ENCODE measurements at places on chromosomes 1 and 21. TPM values are rescaled to one million over a fixed set of nuclear protein-coding genes. Genes with fewer than 3 reads are reported as not detected.

Gene UBXN11
- 34.0 TPM for polyA plus RNA-seq

Gene FMOD
- polyA plus RNA-seq: 161 TPM

Gene PGLYRP3
- not detected for polyA plus RNA-seq

DNA sequence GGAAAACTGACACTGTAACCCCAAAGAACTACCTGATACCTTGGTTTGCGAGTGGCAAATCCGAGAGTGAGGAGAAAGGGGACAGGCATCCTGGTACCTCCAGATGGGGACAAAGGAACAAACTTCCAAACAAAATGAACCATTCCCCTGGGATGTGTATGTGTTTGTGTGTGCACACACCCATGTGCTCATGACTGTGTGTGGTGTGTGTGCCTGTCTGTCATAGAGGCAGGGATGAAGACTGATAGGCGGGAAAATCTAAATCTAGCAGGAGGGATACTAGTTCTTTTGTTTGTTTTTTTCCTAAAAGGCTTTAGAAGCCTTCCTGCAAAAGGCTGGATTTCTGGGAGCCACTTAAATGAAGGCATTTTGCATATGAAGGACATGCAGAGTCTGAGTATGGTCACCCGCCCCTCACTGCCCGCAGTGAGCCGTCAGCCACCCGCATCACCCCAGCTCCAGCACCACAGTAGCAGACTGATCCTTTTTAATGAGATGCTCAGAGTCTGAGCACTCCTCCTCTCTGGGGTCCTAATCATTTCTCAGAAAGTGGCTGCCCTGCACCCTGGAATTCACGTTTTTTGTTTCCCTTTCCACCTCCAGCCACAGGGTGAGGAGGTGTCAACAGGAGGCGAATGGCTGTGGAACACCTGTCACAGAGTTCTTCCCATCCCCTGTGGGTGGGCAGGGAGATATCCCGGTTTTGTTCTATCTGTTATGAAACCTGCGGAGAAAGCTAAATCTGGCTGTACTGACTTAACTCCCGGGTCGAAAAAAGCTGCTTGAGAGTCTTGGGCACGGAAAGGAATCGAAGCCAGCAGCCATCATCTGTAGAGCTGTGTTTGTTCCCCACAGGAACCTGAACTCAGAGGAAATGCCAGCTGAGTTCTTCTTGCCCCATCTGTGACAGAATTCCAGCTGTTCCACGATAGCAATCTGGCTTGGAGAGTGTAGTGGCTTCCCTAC lies 34.9 kb downstream of the UTP25 start:
- H3K4me3 ChIP-seq: no peak overlapping the region
- H3K4me1 ChIP-seq: peaks cover 6% of the 10 kb centered on the region
- DNase-seq: no peak
- peaks cover 18% of the 10 kb centered on the region for H3K27me3 ChIP-seq
- H3K36me3 ChIP-seq: no peaks in the 10 kb centered on the region

DNA sequence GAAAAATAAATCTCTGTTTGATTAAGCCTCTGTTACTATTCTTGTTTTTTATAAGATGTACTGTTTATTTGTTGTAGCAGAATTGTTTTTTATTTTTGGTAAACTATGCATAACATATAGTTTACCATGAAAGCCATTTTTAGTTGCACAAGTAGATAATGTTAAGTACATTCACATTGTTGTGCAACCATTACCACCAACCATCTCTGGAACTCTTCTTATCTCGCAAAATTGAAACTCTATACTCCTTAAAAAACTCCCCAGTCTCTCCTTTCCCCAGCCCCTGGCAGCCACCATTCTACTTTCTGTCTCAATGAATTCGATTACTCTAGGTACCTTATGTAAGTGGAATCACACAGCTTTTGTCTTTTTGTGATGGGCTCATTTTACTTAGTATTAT lies 27.4 kb upstream of the UHMK1 start:
- no peak for DNase-seq
- H3K27me3 ChIP-seq: no peaks in the 10 kb centered on the region
- H3K4me1 ChIP-seq: no peaks in the 10 kb centered on the region
- H3K4me3 ChIP-seq: no peak overlapping the region
- H3K36me3 ChIP-seq: no peaks in the 10 kb centered on the region

DNA sequence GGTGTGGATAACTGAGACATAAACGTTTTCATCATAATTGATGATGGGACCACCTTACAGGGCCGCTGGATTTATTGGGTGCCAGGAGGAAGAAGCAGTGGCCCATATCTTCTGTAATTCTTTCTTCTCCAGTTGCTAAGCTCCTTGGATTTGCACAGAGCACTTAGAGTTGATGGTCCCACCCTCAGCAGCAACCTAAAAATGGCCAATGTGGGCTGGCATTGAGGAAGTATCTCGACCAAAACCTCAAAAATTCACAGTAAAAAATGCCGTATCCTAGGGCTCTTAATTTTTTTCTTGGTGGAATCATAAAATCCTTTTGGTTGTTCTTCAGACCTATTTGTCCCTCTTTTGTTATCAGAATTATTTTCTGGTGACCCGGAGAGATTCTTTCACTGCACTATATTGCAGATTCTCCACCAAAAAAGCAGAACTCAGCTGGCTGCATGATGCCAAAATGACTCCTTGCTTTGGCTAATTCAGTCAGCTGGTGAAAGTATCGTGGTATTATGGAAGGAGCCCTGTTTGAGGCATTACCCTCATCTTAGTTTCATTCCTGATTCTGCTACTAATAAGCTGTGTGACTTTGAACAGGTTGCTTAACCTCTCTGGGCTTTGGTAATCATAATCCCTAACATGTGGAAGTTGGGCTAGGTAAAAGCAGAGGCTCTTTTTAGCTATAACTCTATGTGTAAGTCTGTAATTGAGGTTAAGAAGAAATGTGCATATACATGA lies 27.6 kb downstream of the KIRREL1 start:
- no peak overlapping the region for H3K4me3 ChIP-seq
- H3K27ac ChIP-seq: peak overlapping the region; percentile 96
- no peak for DNase-seq
- H3K27me3 ChIP-seq: no peaks in the 10 kb centered on the region

GRCh38 chr1:2226525-2227345 lies 1.4 kb upstream of the SKI start:
- H3K27me3 ChIP-seq: no peaks in the 10 kb centered on the region
- peak overlapping the region; percentile 100 for H3K27ac ChIP-seq
- peak; percentile 58 for DNase-seq
- H3K4me3 ChIP-seq: peak overlapping the region; percentile 96
- peaks cover 31% of the 10 kb centered on the region for H3K4me1 ChIP-seq

DNA sequence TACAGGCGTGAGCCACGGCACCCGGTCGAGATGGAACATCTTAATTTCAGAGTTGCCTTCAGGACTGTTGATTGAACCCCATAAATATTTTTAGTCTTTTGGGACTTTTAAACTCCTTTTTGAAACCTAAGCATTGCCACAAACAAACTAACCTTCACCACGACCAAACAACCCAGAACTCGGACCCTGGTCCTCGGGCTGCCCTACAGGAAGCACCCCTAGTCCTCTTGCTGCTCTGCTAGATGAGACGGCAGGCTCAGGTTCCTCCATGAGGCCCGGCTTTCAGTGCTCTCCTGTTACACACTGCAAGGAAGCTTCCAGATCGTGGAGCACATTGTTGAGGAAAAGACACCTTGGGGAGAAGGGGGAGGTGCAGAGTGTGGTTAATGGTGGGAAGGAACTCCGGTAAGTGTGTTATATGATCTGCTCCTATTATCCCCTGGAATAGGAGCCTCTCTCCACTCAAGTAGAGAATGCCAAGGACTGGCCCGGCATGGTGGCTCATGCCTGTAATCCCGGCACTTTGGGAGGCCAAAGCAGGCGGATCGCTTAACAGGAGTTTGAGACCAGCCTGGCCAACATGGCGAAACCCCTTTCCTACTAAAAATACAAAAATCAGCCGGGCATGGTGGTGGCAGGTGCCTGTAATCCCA lies 5.7 kb downstream of the EPHX1 start:
- peaks cover 48% of the 10 kb centered on the region for H3K4me1 ChIP-seq
- H3K4me3 ChIP-seq: no peak overlapping the region
- H3K27ac ChIP-seq: no peak overlapping the region
- DNase-seq: no peak
- H3K27me3 ChIP-seq: no peaks in the 10 kb centered on the region
- H3K36me3 ChIP-seq: no peaks in the 10 kb centered on the region

- no peaks in the 10 kb centered on the region for H3K27me3 ChIP-seq
- peaks cover 17% of the 10 kb centered on the region for H3K4me1 ChIP-seq
- DNase-seq: peak; percentile 23
- no peak overlapping the region for H3K4me3 ChIP-seq
Measured at GRCh38 chr1:199273837-199274379, 635.1 kb downstream of the PTPRC start.

GRCh38 chr1:80218112-80218511 lies 1211.6 kb upstream of the ADGRL4 start:
- H3K4me3 ChIP-seq: no peak overlapping the region
- H3K27ac ChIP-seq: peak overlapping the region; percentile 5
- H3K27me3 ChIP-seq: no peaks in the 10 kb centered on the region
- H3K4me1 ChIP-seq: no peaks in the 10 kb centered on the region
- H3K36me3 ChIP-seq: no peaks in the 10 kb centered on the region

- no peak overlapping the region for H3K27ac ChIP-seq
- DNase-seq: no peak
- H3K4me1 ChIP-seq: no peaks in the 10 kb centered on the region
- no peaks in the 10 kb centered on the region for H3K27me3 ChIP-seq
- no peak overlapping the region for H3K4me3 ChIP-seq
- no peaks in the 10 kb centered on the region for H3K36me3 ChIP-seq
Measured at GRCh38 chr1:194476872-194477271, 1290.5 kb upstream of the B3GALT2 start.

GRCh38 chr1:199018471-199019135 lies 379.8 kb downstream of the PTPRC start:
- no peaks in the 10 kb centered on the region for H3K27me3 ChIP-seq
- H3K27ac ChIP-seq: no peak overlapping the region
- DNase-seq: no peak
- H3K4me1 ChIP-seq: no peaks in the 10 kb centered on the region
- no peak overlapping the region for H3K4me3 ChIP-seq

GRCh38 chr21:39673736-39674135 lies 61.0 kb downstream of the B3GALT5 start:
- H3K4me3 ChIP-seq: no peak overlapping the region
- no peaks in the 10 kb centered on the region for H3K36me3 ChIP-seq
- peaks cover 29% of the 10 kb centered on the region for H3K4me1 ChIP-seq
- no peak for DNase-seq
- no peaks in the 10 kb centered on the region for H3K27me3 ChIP-seq
- no peak overlapping the region for H3K27ac ChIP-seq

GRCh38 chr21:20257052-20257740 lies 741.0 kb upstream of the NCAM2 start:
- no peak overlapping the region for H3K27ac ChIP-seq
- H3K4me3 ChIP-seq: no peak overlapping the region
- no peaks in the 10 kb centered on the region for H3K4me1 ChIP-seq
- no peaks in the 10 kb centered on the region for H3K36me3 ChIP-seq

DNA sequence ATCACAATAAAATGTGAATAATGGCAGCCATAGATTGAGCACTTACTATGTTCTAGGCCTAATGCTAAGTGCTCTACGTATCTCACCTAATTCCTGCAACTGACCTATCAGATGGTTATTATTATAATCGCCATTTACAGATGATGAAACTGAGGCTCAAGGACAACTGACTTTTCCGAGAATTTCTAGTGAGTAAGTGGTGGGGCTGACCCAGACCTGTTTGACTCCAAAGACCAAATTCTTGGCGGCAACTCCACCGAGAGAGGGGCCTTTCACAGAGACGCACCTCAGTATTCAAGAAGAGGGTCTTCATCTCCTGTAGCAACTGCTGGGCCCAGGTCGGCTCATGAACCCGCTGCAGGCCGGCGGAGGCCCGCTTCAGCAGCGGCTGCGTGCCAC lies 573 bp downstream of the TMEM234 start:
- no peak for DNase-seq
- H3K36me3 ChIP-seq: no peaks in the 10 kb centered on the region
- no peaks in the 10 kb centered on the region for H3K27me3 ChIP-seq
- H3K4me3 ChIP-seq: peak overlapping the region; percentile 65
- H3K4me1 ChIP-seq: peaks cover 24% of the 10 kb centered on the region

- H3K4me1 ChIP-seq: no peaks in the 10 kb centered on the region
- no peaks in the 10 kb centered on the region for H3K27me3 ChIP-seq
- DNase-seq: no peak
- no peak overlapping the region for H3K4me3 ChIP-seq
Measured at GRCh38 chr1:76958828-76959227, 91.5 kb downstream of the ST6GALNAC5 start.

DNA sequence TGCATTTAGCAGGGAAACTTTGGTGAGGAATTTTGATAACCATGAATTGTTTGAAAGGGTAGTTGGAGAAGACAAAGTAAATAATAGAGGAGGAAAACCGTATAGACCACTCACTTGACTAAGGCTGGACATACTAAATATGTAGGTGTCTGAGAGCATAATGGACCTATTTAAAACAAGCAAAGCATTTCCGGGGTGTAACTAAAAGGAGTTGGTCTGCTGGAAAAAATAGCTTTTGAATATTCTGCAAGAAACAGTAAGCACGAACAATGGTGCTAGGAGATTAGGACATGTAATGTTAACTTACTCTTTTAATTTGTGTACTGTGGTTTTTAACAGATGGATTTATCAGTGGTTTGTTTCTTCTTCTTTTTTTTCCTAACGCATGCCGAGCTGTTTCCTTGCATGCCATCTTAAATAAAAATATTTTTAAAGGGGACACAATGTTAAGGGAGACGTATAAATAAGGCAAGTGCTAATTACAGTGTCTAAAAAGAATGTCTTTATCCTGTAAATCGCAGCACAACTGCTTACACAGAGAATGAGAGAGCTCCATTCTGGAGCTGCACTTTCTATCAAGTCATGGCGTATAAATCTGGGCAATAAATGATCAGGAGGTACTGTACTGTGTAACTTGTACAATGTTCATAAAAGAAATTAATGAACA lies 492.1 kb downstream of the LMO4 start:
- H3K27me3 ChIP-seq: no peaks in the 10 kb centered on the region
- no peak for DNase-seq
- H3K36me3 ChIP-seq: no peaks in the 10 kb centered on the region
- peaks cover 18% of the 10 kb centered on the region for H3K4me1 ChIP-seq
- no peak overlapping the region for H3K27ac ChIP-seq
